Fibroblast of the aortic adventitia (primary cell): ENCODE measurements at places on chromosomes 1 and 21. TPM values are rescaled to one million over a fixed set of nuclear protein-coding genes. Genes with fewer than 3 reads are reported as not detected.

CD34 gene
- 0.27 and 4.8 TPM in 2 replicates for total RNA-seq

NAXE gene
- 22.7 and 64.2 TPM in 2 replicates for total RNA-seq

TRIM17 gene
- 7.0 TPM in 1 of 2 replicates, not detected in the other for total RNA-seq

FCRL4 gene
- not detected in 2 replicates for total RNA-seq

C8B gene
- total RNA-seq = not detected in 2 replicates
